ENCODE measurements at places on chromosomes 1 and 21. TPM values are rescaled to one million over a fixed set of nuclear protein-coding genes. Genes with fewer than 3 reads are reported as not detected.

Gene TNFRSF9
- not detected for total RNA-seq

Gene AGBL4
- total RNA-seq = 0.50 TPM

GRCh38 chr1:82646336-82646735 lies 845.6 kb downstream of the ADGRL2 start:
- DNase-seq = no peak

Gene ARTN
- not detected for total RNA-seq

Gene KRTAP21-2
- not detected for total RNA-seq

DNA sequence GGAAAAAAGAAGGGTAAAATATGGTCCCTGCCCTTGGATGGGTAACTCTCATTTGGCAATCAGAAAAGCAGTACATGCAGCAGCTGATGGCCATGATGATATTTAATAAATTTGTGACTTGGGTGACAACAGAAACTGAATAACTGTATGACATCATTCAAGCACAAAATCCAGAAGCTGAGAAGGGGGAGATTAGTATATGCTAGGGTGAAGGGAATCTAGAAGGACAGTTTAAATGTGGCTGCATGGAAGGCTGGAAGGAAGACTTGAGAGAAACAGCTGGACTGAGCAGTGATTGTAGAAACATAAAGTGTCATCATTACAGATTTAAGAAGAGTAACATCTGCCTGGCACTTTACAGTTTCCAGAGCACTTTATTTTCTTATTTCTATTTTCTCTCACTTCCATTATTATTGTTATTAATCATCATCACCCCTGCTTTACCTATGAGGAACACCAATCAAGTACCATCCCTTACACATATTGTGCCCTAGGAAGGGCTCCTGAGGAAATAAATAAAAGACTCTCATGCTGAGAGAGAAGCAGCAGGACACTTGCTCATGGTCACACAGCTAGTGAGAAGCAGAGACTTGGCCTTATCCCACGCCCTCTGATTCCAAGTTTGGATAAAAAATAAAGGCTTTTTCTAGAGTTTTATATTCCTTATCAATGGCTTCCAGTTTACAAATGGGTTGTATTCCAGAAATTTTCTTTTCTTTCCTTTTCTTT lies 207.2 kb downstream of the PBX1 start:
- no peak for DNase-seq

DNA sequence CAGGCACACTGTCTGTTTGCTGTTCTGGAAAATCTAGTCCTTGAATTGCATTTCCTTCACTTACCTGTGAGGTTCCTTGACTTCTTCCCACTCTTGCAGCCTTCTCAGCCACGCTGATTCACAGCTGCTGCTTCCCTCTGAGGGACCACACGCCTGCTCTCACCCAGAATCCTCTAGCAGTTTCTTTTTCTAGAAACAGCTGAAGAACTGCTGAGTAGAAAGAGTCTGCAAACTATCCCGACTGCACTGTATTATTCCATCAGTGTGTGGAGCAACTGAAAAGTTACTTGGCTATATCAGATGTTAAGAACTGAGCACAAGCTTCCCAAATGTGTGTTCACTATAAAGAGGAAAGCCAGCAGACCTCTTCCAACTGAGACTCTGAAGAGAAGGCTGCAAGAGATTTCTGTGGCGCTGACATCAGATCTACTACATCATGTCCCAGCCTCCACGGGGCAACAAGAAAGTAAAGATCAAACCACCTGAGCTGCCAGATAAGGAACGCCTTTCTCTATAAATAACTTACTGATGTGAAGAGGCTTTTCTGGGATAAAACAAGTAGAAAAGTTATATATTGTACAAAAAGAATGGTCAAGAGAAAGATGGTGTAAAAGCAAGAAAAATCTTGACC lies 226.6 kb downstream of the RERE start:
- DNase-seq = no peak

DNA sequence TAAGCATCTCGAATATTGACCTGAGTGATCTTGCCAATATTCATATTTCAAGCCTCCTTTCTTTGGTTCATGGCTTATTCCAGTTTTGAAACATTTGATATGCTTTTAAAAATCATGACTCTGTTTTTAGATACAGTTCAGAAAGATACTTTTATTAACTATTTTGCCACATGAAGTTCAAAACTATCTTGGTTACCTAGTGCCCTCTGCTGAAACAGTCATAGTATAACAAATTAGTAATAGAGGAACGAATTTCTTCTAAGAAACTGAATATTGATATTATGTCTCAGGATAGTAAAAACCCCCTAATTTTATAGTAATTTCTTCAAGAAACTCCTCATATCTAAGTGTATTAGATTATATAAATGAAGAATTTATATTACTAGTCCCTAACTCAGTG lies 52.6 kb upstream of the RC3H1 start:
- DNase-seq = no peak

DNA sequence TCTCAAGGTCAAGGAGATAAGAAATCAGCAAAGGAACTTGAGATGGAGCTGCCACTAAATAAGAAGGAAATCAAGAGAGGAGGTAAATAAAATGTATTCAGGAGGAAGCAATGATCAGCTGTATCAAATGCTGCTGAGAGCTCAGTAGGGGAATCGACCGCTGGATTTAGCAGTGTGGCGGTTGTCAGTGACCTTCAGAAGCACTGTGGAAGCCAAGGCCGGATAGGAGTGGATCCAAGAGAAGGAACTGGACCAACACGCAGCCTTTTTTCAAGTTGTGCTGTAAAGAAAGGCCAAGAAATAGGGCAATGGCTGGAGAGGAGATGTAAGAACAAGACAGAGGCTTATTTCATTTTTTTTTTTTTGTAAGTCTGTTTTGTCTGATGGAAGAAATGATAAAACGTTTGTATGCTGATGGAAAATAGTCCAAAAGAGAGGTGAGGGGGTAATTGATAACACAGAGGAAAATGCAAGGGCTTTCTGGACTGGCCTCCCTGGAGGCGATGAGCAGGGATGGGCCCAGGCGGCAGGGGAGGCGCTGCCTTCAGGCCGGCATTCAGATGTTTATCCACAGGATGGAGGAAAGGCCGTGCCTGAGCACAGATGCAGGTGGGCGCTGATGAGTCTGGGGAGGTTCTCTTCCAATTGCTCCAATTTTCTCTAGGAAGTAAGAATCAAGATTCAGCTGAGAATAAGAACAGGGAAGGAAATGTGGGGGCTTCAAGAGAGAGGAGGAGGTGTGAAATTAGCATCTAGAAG lies 17.5 kb upstream of the FAM43B start:
- DNase-seq = no peak

Gene CD34
- total RNA-seq = 72.1 TPM

- DNase-seq = peak; percentile 81
Observed at GRCh38 chr1:231626951-231627614, 493 bp downstream of the DISC1 start.

- DNase-seq = no peak
Observed at GRCh38 chr1:119275145-119276134, 93.1 kb upstream of the HAO2 start.

DNA sequence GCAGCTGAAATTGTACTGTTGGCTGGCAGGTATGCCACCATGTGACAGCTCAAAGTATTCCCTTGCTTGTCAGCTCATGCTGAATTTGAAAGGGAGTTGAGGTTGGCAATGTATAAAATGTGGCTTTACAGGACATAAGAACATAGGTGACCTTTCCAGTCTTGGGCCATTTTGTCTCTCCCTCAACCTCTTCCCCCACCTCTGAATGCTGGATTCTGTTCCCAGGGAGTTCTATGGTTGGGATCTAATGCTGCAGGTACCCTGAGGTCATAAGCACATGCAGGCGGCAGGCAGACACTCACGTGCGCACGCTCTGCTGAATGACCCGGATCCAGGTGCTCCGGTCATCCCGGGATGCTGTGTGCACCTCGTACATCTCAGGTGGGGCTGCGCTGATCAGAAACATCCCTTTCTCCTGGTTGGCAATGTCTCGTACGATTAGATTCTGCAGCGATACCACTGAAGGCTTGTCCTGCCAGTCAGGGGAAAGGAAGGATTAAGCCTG lies 16.0 kb downstream of the RXFP4 start:
- no peak for DNase-seq

Measured in left ventricle myocardium superior (tissue), 1 donor.